Stimulated activated CD8-positive, alpha-beta memory T cell treated with anti-CD3 and anti-CD28 coated beads, Interleukin-12 subunit alpha, Interleukin-12 subunit beta, amount 100 ng/mL, for 1 hour (primary cell): ENCODE measurements at places on chromosomes 12 and 14.

GRCh38 chr12:48996794-48997718 is 2.1 kb downstream of the DDN start:
- DNase-seq: no peak

GRCh38 chr14:104754213-104754851 is 1.4 kb downstream of the SIVA1 start:
- DNase-seq: no peak

- DNase-seq: peak; percentile 55
Observed at GRCh38 chr14:98138666-98139065, 1133.3 kb downstream of the BCL11B start.

GRCh38 chr12:116222358-116222757 is 55.1 kb downstream of the MED13L start:
- DNase-seq: peak; percentile 29

- DNase-seq: no peak
Observed at GRCh38 chr14:47411523-47411922, 263.9 kb downstream of the MDGA2 start.
